Fibroblast of skin of right quadriceps (primary cell): ENCODE measurements at places on chromosomes 2 and 18.

DNA sequence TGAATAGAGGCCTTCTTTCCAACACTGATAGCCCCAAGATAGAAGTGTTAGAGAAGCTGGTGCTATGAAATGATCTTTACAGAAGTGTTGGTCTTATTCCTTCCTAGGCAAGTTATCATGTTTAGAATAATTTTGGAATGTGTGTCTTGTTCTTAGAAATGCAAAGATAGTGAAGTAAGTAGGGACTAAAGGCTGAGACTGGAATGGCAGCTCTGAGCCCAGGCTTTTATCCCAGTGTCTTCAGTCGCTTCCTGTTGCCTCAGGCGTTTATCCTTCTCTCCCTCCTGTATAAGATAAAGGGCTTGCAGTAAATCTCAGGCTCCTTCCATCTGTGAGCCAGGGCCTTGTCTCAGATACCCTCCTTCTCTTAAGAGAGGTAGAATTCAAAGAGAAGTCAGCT is 218.1 kb downstream of the TPGS2 start:
- DNase-seq: no peak

- no peak for DNase-seq
Measured at GRCh38 chr2:15303874-15304273, 257.3 kb downstream of the NBAS start.

DNA sequence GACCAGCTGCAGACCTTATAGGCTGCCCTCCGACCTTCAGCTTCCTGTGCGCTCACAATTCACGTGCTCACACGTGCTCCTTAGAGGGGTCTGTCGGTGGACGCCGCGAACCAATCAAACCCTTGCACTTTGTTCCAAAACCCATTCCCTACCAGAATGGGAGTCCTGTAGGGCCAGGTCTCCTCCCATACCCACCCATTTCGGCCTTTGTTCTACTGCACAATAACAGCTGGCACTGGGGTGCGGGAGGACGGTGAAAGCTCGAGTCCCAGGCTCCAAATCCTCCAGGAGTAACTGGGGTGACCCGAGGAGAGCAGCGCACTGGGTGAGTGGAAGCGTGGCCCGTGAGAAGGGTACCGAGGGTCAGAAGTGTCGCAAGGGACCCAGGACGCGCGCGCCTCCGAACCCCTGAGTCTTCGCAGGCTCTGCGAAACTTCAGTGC is 13.0 kb downstream of the SIX3 start:
- DNase-seq: no peak

GRCh38 chr2:196263181-196263747 is 91.9 kb upstream of the STK17B start:
- peak; percentile 74 for DNase-seq

GRCh38 chr2:172427990-172428831 is 825 bp downstream of the ITGA6 start:
- no peak for DNase-seq

- no peak for DNase-seq
Measured at GRCh38 chr2:159905926-159906714, 108.1 kb upstream of the CD302 start.

- DNase-seq: no peak
Measured at GRCh38 chr2:109683452-109683851, 69.3 kb downstream of the SOWAHC start.

DNA sequence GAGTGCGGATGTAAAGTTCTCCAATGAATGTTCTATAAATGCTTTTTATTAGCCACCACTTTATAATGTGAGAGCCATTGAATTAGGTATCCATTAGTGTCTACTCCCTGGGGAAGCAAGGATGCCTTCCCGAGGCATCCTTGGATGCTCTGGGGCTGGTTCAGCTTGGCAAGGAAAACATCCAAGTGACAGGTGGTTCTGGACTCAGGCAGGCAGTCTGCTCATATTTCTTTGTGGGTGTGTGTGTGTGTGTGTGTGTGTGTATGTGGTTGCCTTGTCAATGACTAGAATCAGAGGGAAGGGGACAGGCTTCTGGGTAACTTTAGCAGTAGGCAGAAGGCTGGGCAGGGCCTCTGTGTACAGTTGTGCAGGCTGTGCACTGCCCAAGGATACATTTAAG is 149.2 kb downstream of the TSN start:
- DNase-seq: no peak

GRCh38 chr2:119196301-119197125 is 27.1 kb upstream of the STEAP3 start:
- peak; percentile 6 for DNase-seq

DNA sequence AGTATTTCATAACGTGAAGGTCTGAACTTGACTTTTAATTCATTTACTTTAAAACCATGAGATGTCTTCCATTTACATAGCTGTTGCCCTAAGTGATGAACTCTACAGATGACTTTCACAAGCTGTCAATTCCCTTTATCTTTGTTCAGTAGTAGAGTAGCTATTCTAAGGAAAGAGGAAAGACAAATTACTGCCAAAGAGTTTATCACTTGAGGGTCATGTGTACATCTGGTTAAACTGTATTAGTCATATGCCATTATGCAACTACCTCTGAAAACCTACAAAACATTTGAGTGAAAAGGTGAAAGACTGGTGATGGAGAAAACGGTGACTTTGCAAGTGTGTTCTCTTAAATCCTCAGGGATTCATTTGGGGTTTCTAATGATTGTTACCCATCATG is 763.9 kb downstream of the TMEM182 start:
- DNase-seq: no peak

- no peak for DNase-seq
Measured at GRCh38 chr2:159859583-159859982, 61.6 kb upstream of the CD302 start.

DNA sequence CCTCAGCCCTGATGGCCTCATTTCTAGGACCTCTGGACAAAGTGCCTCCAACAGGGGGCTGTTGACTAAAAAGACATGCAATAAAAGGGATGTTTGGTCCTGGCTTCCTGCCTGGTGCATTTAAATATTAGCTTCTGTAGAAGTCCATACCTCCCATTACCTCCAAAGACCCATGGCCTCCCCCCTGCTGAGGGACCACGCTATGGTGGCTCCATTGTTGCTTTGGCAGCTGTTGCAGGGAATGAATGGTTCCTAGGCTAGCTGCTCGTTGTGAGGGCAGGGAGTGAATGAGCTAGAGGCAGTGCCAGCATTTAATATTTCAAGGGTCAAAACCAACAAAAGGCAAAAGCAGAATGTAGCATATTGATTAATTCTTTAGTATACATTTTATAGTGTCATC is 285.9 kb downstream of the SLC8A1 start:
- no peak for DNase-seq

DNA sequence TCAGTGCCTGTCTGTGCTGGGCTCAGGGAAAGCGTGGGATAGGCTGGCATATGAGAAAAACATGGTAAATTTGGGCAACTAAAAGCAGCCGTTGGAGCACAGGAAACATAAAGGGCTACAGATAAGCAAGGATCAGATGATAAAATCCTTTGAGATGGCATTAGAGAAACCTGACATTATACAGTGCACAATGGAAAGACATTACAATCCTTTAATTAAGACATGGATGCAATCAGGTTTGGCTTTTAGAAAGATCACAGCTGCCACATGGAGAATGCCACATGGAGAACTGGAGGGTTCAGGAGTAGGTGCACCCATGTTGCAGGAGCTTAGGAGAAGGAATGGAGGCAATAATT is 117.3 kb downstream of the CDC42EP3 start:
- no peak for DNase-seq

DNA sequence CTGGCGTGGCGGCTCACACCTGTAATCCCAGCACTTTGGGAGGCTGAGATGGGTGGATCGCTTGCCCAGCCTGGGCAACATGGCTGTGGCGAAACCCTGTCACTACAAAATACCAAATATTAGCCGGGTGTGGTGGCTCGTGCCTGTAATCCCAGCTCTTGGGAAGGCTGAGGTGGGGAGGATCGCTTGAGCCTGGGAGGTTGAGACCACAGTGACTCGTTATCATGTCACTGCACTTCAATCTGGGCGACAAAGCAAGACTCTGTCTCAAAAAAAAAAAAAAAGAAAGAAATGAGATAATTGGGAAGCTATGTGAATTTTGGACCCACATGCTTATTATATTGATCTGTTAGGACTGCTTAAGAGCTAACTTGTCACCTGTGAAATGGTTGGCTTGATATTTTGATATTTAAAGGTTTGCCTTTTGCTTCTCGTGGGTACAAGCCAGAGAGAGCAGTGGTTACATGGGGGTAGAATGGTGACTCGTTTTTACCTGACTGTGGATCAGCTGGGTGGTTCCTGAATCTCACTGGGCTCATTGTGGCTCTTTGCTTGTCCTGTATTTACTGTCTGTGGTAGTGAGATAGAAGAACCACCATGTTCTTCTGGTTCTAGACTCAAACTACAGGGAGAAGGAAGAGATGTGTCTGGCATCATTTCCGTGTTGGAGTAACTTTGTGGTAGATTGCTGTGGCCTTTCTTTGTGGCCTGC is 28.9 kb downstream of the ZNF532 start:
- DNase-seq: peak; percentile 44

DNA sequence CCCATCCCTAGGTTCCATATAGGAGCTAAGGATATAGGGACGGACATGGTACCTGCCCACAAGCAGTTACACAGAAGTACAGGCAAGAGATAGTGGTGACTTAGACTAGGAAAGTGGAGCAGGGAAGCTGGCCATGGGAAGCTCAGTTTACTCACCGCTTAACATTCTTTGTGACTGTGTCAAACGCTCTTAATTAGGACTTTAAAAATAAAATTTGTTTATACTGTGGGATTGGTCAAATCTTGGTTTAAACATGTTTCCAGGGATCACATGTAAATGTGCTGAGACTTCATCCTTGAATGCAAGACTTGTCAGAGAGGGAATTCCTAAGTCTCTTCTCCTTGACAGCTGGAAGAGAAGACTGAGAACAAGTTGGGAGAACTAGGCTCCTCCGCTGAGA is 107.3 kb downstream of the MTCL1 start:
- DNase-seq: peak; percentile 79

DNA sequence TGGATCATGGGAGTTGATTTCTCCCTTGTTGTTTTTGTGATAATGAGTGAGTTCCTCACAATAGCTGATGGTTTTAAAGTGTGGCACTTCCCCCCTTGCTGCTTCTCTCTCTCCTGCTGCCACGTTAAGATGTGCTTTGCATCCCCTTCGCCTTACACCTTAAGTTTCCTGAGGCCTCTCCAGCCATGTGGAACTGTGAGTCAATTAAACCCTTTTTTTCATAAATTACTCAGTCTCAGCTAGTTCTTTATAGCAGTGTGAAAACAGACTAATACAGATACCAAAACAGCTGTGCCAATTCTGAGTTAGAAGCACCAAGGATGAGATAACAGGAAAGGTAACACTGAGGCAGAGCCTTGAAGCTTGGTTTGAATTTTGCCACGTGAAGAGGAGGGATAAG is 44.7 kb downstream of the ITSN2 start:
- DNase-seq: no peak

- DNase-seq: no peak
Measured at GRCh38 chr2:64296140-64296480, 151.9 kb upstream of the PELI1 start.

- no peak for DNase-seq
Measured at GRCh38 chr18:61822879-61823278, 69.9 kb downstream of the RNF152 start.

- DNase-seq: no peak
Measured at GRCh38 chr2:216306868-216307267, 65.4 kb downstream of the MARCHF4 start.

- peak; percentile 78 for DNase-seq
Measured at GRCh38 chr2:69214898-69215297, 172.1 kb downstream of the GFPT1 start.

GRCh38 chr2:45156605-45157004 is 147.4 kb upstream of the SIX2 start:
- DNase-seq: no peak

DNA sequence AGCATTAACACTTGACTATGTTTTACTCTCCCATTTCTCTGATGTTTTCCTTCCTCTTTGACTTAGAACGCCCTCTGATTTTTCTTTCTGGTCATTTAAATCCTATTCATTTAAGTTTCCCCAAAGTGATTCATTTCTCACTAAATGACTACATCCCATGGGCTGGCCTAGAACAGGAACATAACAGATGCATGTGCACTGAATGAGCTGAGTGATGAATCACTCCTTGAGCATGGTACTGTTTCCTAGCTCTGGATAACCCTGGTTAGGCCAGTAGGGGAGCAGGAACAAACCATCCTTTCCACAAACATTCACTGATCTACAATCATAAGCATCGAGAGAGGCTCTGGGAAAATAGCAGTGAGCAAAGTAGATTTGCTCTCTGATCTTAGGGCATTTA is 221.9 kb upstream of the SETBP1 start:
- DNase-seq: peak; percentile 83

DNA sequence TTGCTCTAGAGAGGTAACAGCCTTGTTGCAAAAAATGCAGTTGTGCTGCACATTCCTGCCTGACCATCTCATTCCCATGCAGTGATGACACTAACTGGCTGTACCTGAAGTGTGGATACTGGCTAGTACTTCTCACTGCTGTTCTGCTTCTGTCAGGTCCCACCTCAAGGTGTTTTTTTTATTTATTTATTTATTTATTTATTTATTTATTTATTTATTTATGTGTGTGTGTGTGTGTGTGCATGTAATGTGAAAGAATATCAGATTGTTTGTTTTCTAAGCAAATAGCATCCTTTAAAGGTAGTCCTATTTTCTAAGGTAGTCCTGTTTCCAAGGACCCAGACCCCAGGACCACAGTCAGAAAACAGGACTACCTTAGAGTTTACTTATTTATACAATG is 87.2 kb upstream of the SYT4 start:
- no peak for DNase-seq

GRCh38 chr2:238174701-238175100 is 15.9 kb downstream of the ERFE start:
- no peak for DNase-seq

DNA sequence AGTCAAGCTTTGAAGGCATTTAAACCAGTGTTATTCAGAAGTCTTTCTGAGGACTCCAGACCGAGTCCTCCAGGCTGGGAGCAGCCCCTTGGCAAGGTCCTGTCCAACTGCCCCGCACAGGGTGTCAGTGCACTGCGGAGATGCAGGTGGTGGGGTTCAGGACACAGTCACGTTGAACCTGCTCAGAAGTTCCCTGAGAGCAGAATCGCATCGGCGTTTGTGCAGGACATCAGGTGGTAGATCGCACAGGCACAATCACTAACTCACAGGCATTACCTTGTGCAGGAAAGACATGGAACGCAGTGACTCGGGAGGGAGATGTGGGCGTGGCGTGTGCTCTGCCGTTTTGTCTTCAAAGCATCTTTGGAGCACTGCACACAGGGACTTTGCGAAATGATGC is 10.4 kb downstream of the COPS9 start:
- no peak for DNase-seq

DNA sequence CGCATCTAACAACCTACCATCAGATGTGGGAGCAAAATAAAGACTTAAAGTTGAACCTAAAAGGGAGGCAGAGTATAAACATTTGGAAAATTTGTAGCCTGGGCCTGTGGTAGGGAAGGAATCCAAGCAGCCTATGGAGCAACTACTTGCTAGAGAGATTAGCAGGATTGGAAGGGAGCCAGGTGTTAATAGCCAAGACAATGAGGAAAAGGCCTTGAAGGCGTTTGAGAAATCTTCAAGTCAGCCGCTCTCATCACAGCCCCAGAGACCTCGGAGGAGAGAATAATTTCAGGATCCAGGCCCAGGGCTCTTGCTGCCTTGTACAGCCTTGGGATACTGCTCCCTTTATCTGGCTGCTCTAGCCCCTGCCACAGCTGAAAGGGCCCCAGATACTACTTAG is 219.7 kb downstream of the THSD7B start:
- DNase-seq: no peak
